Brain pericyte (primary cell): ENCODE measurements at places on chromosomes 7 and 10.

- DNase-seq, result no peak
These were observed 16.0 kb upstream of the SLC29A3 start for GRCh38 chr10:71302874-71303568.

- no peak for DNase-seq
These were observed 46.8 kb downstream of the FAM107B start for GRCh38 chr10:14727924-14728323.

DNA sequence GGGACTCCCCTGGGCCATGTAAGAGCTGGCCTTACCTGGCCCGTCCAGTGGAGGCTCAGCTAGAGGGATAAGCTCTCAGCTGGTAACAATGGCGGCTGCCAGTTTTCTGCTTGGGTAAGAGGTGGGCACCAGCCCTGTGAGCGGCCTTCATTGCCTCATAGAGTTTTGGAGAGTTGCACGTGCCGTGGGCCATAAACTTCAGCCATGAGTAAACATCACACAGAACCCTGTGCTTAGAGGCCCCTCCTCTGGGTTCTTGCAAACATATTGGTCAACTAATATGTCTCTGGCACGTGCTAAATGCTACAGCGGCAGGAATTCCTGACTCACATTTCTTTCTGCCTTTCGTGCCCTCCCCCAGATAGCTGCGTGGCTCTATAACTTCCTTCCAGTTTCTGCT is 103.9 kb upstream of the LEP start:
- no peak for DNase-seq

GRCh38 chr10:128125416-128125943 is 743 bp downstream of the MKI67 start:
- no peak for DNase-seq

DNA sequence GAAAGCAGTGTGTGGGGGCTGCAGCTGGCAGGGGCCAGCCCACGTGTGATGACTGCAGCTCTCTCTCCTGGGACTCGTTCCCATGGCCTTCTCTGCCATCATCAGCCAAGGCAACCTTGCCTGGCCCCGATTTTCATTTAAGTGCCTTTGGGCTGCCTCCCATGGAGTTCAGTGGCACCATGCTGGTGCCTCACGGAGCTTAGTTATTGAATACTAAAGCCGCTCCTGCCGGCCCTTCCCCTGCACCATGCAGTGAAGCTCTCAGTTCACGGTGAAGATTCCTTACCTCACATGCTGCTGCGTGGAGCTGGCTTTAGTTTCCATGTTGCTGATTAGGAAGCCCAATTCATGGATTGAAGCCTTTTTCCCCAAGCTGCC is 141.5 kb upstream of the EEPD1 start:
- peak; percentile 46 for DNase-seq

- no peak for DNase-seq
These were observed 1.6 kb downstream of the BAMBI start for GRCh38 chr10:28678687-28679457.
